ENCODE measurements at places on chromosomes 12 and 14.

DNA sequence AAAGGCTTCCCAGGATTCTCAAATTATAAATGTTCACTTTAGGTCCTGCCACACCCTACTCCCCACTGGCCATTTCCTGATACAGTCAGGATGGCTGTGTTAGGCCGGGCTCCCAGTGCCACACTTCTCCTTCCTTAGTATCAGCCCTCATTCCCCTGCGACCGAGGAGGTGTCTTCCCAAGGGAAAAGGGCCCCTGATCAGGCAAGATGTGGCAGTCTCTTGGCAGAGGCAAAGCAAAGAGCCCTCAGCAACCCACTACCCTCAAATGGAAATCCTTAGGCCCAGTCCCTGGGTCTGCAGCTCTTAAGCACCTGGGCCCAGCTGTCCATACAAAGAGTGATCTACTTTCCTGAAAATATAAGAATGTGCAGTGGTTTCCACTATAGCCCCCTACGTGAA, 96.5 kb upstream of the VASH1 start:
- no peak for DNase-seq

DNA sequence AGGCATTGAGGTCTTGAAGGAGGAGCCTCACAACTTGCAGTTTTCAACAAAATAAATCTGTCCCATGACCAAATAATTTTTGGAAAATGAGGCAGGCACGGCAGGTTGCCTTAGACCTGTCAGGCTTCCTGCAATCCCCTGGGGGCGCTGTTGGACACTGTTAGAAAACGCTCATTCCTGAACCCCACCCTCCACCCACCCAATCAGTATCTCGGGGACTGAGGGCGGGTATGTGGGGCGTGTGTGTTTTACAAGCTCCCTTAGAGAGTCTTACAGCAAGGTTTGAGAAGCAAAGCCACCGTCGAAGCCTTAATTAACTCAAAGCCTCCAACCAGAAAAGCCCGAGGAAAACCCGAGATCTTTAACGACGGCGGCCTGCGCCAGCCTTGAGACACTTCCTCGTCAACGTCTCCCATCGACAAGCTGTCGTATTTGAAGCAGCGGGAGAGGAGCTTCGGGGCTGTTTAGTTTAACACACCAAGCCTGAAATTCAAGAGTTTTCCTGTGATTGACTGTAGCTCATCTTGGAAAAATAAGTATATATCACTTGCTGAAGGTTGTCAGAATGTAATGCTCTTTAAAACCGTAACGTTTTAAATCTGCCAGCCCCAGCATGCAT, 123.0 kb downstream of the GLT1D1 start:
- peak; percentile 57 for DNase-seq

DNA sequence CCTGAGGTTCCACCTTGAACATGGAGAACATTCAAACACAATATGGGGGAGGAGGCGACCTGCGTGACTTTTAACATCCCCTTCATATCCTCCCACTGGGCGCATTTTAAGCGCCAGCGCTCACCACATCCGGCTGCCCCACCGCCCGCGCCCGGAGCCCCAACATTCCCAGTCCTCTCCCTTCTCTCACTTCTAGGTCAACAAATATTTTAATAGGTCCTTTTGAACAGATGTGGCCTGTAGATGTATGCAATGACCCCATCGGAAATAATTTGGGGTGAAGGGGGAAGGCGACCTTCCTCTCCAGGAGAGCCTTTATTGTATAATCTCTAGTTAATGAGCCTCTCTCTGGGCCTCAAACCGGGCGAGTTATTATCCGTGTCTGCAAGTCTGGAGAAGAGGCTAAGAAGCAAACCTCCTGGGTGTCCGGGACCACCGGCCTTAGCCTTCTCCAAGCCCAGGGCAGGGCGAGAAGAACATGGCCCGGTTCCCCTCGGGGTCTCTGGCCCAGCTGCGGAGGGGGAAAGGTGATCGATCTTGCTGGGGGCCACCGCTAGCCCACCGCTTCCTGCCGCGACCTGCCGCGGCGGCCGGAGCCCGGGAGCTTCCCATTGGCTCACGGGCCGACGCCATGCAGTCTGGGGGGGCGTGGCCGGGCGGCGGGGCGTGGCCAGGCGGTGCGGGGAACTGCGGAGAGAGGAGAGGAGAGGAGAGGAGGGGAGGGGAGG, 83.2 kb upstream of the HMGA2 start:
- peak; percentile 98 for DNase-seq

GRCh38 chr14:93972618-93973205, 3.7 kb downstream of the ASB2 start:
- DNase-seq = no peak

GRCh38 chr12:23950210-23950774, 822 bp upstream of the SOX5 start:
- DNase-seq = peak; percentile 62
